G401 (cell line): ENCODE measurements at places on chromosomes 13 and 19. TPM values are rescaled to one million over a fixed set of nuclear protein-coding genes. Genes with fewer than 3 reads are reported as not detected.

DNA sequence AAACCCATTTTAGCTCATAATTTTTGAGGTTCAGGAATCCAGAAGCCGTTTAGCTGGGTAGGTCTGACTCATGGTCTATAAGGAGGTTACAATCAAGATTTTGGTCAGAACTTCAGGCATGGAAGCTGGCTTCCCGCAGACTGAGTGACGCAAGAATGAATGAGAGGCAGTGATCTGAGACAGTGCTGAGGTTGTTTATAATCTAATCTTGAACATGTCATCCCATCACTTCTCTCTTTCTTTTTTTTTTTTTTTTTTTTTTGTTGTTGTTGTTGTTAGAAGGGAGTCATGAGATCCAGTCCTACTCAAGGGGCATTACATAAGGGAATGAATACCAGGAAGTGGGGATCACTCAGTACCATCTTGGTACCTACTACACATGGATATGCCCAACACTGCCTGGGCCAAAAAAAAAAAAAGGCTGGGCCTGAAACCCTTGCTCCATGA lies 217.4 kb downstream of the DLEU7 start:
- no peak for DNase-seq

GRCh38 chr19:28153123-28153522 lies 1059.8 kb downstream of the UQCRFS1 start:
- DNase-seq: no peak

- DNase-seq: peak; percentile 2
These were observed 31.6 kb upstream of the METTL21C start for GRCh38 chr13:102726430-102726829.

ATP1A3 gene
- 1.2 and 2.7 TPM in 2 replicates for total RNA-seq

- no peak for DNase-seq
These were observed 16.0 kb downstream of the GNA15 start for GRCh38 chr19:3151563-3152418.

- DNase-seq: no peak
These were observed 110.9 kb upstream of the CSNK1A1L start for GRCh38 chr13:37216331-37216730.

GRCh38 chr13:42331009-42331408 lies 59.1 kb downstream of the AKAP11 start:
- DNase-seq: no peak

ZNF90 gene
- not detected in 2 replicates for total RNA-seq

BCL3 gene
- 6.6 and 9.1 TPM in 2 replicates for total RNA-seq

DNA sequence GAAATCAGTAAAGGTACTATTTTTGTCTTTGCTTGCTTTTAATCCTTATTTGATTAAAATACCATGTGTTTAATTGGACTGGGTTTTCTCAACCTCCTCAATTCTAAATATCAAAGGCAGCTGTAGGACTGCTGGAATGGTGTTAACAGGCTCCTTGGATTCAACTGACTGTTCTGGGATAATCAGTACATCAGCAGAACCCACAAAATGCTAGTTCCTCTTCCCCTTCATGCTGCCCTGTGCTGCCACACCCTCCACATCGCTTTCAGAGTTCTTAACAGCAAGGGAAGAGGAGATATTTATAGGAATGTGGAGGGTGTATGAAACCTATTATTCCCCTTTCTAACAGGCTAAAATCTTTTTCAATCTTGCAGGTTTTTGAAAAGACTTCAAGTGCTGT lies 82.4 kb downstream of the KCTD12 start:
- DNase-seq: no peak

GRCh38 chr19:31114585-31114984 lies 234.7 kb downstream of the TSHZ3 start:
- DNase-seq: no peak

IL12RB1 gene
- not detected in 2 replicates for total RNA-seq

GRCh38 chr13:41434831-41435520 lies 22.4 kb upstream of the RGCC start:
- DNase-seq: no peak

- DNase-seq: no peak
These were observed 24.8 kb upstream of the IGFL4 start for GRCh38 chr19:46065486-46066071.

GRCh38 chr13:24254146-24254841 lies 55.1 kb upstream of the C1QTNF9 start:
- DNase-seq: no peak

DNA sequence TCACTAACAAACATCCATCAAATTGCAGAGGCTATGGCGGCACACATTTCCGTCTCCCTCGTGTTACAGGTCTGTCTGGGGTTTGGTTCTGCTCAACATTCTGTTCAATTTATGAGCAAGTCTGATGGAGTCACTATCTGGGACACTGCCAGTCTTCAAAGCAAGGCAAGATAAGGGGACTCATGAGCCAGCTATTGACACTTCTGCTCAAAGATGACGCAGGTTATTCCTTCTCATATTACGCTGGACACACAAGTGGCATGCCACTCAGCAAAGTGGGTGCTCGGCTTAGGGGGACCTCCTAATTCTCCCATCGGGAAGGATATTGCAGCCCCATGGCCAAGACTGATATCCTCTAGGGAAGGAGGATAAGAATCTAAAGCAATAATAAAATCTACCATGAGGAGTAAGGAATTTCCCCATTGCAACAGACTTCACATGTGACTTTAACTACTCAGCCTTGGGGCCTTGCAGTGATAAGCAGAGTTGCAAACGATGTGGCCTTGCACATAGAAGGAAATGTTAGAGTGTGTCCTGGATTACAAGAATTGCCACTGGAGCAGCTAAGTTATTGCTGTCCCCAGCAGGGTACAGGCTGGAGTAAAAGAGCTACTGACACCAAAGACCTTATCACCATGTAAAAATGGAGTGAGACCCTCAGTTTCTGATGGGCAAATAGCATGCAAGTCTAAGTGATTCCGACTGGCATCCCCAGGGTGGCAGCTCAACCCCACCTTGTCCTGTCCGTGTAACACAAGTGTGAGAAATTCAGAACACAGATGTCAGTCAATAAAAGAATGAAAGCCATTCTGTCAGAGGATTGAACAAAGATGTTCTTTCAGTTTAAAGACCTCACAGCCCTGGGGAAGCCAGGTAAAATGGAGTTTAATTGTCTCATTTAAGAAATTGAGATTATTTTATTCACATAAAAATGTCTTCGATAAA lies 306.1 kb downstream of the IRS2 start:
- DNase-seq: no peak

- DNase-seq: no peak
These were observed 38.2 kb upstream of the FLT1 start for GRCh38 chr13:28533125-28533436.

ZNF677 gene
- total RNA-seq: not detected in 2 replicates

GPR183 gene
- total RNA-seq: not detected in 2 replicates

FUT3 gene
- total RNA-seq: not detected in 2 replicates

GCDH gene
- total RNA-seq: 90.3 and 125 TPM in 2 replicates

DNA sequence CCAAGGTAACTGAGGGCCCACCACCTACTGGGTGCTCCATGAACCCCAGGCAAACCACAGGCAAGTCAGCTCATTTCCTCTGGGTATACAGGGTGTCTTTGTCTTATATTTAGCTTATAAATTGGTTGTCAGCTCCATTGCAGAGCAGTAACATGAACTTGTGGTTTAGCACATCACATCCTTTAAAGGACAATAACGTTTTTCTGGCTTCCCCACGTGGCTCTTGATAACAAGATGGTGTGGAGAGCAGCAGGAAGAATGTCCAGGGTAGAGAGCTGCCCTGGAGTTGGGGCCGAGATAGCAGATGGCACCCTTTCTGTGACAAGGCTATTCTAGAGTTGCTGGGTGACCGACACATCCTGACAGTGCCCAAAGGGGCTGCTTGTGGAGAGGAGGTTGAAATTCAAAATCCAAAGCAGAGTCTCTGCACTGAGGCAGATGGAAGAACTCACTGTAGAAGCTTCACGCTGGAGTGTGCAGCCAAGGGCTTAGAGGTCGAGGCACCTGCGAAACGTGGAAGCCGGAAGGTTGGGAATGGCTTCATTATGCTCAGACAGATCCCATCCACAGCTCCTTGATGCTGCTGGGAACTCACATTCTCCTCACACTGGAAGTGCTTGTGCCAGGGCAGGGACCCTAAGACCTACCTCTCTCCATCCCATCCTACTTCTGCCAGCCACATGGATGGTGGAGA lies 133.0 kb upstream of the FRY start:
- DNase-seq: peak; percentile 69

KLF2 gene
- total RNA-seq: 4.8 TPM in 1 of 2 replicates, not detected in the other

- DNase-seq: no peak
These were observed 22.5 kb downstream of the DHRS12 start for GRCh38 chr13:51781246-51782022.

DNA sequence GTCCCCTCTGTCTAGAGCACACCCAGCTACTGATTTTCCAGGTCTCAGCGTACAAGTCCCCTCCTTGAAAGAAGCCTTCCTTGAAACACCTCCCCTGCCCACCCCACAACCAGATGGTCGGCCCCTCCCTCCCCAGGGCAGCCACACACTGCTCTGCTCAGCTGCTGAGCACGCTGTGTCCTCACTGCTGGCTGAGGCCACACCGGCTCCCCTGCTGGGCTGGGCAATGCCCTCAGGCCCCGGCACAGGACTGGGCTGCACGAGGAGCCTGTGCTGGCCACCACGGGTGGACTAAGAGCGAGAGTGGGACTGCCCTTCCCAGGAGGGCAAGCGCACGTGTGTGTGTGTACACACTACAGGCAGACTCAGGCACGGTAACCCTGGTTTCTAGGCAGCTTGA lies 11.8 kb upstream of the RSPH6A start:
- no peak for DNase-seq

GRCh38 chr13:104962411-104962810 lies 1573.1 kb downstream of the EFNB2 start:
- DNase-seq: peak; percentile 91

GRCh38 chr19:4284176-4284958 lies 5.3 kb downstream of the SHD start:
- DNase-seq: peak; percentile 29

OR7D2 gene
- not detected in 2 replicates for total RNA-seq

DNA sequence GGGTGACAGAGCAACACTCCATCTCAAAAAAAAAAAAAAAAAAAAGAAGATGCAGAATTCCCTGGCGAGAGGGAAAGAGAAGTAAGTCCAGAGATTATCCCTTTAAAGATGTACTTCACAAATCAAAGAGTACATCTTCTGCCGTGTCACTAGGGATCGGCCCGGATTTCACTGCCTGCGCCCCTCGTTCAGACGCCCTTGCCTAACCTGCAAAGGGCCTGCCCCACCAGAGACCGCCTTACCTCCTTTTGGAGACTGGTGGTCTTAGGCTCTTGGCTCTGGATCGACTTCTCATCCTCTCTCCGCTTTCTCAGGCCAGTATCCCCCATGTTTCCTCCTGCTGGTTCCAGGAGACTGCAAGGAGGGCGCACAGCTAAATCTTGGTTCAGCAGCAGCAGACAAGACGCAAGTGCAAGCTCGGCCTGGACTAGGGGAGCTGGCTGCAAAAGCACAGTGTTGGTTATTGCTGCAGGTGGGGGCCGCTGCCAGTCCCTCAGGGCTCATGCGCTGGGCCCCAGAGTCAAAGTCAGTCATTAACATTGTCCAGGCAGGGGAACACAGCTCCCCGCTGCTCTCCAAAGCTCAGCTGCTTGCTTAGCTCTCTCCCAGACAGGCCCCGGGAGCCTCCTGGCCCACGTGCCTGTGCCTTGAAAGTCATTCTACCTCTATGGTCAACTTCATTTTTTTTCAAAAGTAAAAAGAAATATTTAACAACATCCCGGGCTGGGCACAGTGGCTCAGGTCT lies 1.2 kb downstream of the SLC7A9 start:
- DNase-seq: no peak

GRCh38 chr19:40416918-40417642 lies 3.9 kb upstream of the PRX start:
- DNase-seq: peak; percentile 41

- no peak for DNase-seq
These were observed 141.7 kb downstream of the URI1 start for GRCh38 chr19:30083701-30084156.

ZNF836 gene
- total RNA-seq: 0.49 and 3.1 TPM in 2 replicates

- DNase-seq: no peak
These were observed 319.8 kb downstream of the FOXO1 start for GRCh38 chr13:40346592-40346991.

PTH2 gene
- not detected in 2 replicates for total RNA-seq

CBY2 gene
- not detected in 2 replicates for total RNA-seq

- no peak for DNase-seq
These were observed 878 bp upstream of the ADAMTSL5 start for GRCh38 chr19:1513499-1514294.

GRCh38 chr19:58088521-58089052 lies 9.4 kb downstream of the ZSCAN18 start:
- DNase-seq: no peak

GRCh38 chr13:87614276-87614675 lies 56.9 kb upstream of the SLITRK5 start:
- no peak for DNase-seq

GRCh38 chr13:58399263-58399662 lies 767.7 kb downstream of the PCDH17 start:
- DNase-seq: no peak

DNA sequence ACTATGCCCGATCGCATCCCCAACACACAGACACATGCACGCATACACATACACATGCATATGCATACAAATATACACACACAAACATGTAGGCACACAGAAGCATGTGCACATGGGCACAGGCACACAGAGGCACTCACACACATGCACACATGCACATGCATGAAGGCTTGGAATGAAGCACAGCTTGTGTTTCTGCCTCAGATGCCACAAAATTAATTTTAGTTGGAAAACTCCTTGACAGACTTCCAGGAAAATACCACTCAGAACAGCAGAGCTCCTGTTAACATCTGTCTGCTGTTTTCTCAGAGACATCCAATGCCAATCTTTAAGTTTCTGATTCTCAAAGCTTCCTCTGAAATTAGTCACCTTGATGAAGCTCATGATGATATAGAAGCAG lies 532.7 kb downstream of the RFC3 start:
- no peak for DNase-seq

DNA sequence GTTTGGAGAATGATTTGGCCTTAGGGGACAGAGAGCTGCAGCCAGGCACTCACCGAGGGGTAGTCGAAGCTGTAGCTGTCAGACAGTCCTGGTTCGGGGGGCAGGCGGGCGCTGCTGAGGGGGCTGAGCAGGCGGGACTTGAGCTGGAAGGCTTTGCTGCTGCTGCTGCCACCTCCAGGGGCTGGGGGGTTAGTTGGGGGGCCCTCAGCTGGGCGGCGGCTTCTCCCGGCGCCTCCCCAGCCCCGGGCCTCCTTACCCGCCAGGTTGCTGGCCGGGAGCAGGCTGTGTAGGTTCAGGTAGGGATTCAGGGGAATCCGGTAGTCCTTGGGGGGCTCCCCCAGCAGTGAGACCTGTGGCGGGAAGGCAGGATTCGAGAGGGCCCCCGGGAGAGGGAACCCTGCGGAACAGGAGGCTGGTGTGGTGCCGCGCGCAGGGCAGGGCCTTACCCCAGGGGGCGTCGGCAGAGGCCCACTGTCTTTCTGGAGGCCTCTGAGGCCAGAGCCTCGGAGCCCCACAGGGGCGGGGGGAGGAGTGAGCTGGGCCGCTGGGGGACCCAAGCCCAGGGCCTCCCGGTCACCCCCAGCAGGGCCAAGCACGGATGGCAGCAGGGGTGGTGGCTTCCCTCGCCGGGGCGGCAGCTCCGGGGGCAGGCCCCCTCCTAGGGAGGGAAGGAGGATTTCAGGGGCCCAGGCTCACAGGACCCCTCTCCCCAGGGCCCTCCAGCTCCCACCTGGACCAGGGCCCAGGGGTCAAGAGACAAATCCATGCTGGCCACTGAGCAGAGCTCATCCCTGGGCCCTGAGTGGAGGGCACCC lies 5.0 kb upstream of the FDX2 start:
- no peak for DNase-seq
